ENCODE measurements at places on chromosomes 16 and 17.

- DNase-seq, result peak; percentile 53
Measured at GRCh38 chr17:57466017-57466471, 209.7 kb downstream of the MSI2 start.

DNA sequence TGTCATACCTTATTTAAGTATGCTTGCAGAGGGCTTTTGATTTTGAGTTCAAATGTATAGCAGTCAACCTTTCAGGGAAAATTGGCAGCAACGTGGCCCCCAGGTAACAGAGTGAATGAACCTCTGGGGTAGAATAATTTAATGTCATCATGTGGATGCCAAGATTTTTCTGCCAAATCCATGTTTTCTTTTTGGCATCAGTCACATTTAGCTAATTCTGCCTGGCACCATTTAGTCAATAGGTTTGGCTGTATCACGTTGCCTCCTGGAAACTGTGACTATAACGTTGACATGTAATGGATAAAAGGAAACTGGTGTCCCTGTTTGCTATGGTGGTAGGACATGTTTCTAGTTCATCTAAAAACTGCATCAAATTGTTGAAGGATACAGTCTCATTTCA is 115.5 kb downstream of the HS3ST2 start:
- no peak for DNase-seq

GRCh38 chr16:85931596-85932402 is 32.8 kb downstream of the IRF8 start:
- DNase-seq, result no peak

GRCh38 chr16:83733301-83733700 is 74.5 kb upstream of the HSBP1 start:
- DNase-seq, result no peak

DNA sequence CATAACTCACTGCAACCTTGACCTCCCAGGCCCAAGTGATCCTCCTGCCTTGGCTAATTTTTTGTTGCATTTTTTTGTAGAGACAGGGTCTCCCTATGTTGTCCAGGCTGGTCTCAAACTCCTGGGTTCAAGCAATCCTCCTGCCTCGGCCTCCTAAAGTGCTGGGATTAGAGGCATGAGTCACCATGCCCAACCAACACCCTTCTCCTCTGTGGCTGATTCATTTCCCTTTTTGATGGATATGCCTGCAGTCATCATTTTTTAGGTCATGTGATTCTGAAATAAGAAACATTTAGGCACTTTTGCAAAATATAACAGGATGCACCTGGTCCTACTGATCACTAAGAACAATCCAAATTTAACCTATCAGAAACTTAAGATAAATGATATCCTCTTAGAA is 44.0 kb upstream of the YPEL2 start:
- no peak for DNase-seq

DNA sequence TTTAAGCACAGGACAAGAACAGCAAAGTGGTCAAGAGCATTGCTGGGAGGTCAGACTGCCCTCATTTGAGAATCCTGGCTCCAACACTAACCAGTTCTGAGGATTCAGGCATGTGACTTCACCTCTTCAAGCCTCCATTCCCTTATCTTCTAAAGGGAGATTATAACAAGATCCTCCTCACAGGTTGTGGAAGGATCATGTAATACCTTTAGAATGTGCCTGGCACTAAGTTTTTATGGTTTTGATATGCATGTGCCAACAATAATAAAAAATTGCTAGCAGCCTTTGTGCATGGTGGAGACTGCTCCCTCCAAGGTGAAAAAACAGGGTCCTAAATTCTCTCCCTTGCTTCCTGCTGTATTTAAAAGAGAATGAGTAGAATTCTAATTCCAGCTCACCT is 36.0 kb upstream of the ADAMTS18 start:
- DNase-seq, result no peak

- no peak for DNase-seq
Measured at GRCh38 chr16:48384520-48385252, 527 bp downstream of the SIAH1 start.

- DNase-seq, result no peak
Measured at GRCh38 chr17:40602445-40603443, 37.5 kb upstream of the CCR7 start.

- no peak for DNase-seq
Measured at GRCh38 chr17:50339381-50339780, 6.5 kb upstream of the XYLT2 start.

DNA sequence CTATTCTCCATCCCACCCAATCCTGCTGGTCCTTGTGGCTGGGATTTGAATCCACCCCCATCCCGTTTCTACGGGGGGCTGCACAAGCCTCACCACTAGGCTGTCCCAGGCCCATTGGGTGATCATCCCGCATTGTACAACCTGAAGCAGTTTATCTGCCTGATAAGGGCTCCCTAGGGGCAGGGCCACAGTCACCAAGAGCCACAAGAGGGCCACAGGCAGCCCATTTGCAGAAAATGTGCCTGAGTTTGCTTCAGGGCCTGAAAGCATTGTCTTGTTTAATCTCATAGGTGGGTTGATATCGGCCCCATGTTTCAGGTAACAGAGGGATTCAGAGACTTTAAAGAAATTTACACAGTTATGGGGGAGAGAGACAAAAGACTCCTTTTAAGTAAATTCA is 245.0 kb downstream of the CPPED1 start:
- no peak for DNase-seq

DNA sequence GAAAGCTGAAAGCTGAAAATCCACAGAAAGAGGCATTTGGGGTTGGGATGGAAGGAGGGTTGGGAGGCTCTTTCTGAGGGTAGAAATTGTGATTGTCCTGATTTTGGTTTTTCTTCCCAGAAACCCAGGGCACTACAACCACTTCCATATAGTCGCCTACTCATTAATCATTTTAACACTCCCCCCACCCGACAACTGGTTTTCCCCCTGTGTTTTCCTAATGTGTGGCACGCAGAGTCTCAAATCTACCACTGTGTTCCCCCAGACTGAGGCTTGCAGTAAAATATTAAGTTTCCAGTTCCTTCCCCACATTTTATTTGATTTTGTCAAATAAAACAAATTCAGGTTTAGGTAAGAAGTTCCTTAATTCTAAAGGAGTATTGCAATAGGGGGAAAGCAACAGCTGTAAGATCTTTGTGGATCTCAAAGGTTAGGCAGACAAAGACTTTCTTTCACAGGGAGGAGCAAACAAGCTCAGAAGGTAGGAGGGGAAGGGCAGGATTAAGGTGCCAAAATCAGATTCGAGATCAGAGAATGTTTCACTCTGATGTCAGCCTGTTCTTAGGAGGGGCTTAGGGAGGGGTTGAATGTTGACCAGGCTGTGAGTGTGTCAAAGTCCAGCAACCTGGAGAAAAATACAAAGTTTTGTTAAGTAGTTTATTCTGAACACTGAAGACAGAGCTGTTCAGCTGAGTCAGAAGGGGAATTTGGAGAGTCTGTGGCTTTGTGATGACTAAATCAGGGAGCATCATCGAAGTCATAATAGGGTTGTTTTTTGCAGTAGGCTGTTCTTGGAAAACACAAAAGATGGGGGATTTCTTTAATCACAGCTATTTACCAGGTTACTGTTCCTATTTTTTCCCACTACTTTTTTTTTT is 3.6 kb downstream of the ZNF267 start:
- DNase-seq, result no peak

- peak; percentile 96 for DNase-seq
Measured at GRCh38 chr17:76540381-76541300, 797 bp downstream of the PRCD start.

DNA sequence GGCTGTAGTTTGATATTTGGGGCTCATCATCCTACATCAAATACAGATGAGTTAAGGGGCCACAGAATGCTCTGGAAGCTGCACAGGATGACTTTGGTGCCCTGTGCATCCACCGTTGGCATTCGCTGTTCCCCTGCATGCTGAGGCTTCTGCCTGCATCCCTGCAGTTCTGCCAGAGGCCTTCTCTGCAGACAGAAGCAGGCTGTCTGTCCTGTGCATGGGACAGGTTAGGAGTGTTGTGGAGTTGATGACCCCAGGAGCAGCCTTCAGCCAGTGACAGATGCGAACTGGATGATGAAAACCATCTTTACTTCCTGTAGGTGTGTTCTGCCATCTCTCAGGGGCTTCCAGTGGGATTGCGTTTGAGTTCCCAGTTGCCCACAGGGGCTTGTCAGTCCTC is 13.6 kb upstream of the TNS4 start:
- DNase-seq, result no peak

- peak; percentile 97 for DNase-seq
Measured at GRCh38 chr17:2700491-2701141, 10.9 kb downstream of the CLUH start.

- no peak for DNase-seq
Measured at GRCh38 chr16:11717811-11718210, 24.8 kb downstream of the TXNDC11 start.

- no peak for DNase-seq
Measured at GRCh38 chr17:29855686-29856085, 74.3 kb downstream of the SSH2 start.

DNA sequence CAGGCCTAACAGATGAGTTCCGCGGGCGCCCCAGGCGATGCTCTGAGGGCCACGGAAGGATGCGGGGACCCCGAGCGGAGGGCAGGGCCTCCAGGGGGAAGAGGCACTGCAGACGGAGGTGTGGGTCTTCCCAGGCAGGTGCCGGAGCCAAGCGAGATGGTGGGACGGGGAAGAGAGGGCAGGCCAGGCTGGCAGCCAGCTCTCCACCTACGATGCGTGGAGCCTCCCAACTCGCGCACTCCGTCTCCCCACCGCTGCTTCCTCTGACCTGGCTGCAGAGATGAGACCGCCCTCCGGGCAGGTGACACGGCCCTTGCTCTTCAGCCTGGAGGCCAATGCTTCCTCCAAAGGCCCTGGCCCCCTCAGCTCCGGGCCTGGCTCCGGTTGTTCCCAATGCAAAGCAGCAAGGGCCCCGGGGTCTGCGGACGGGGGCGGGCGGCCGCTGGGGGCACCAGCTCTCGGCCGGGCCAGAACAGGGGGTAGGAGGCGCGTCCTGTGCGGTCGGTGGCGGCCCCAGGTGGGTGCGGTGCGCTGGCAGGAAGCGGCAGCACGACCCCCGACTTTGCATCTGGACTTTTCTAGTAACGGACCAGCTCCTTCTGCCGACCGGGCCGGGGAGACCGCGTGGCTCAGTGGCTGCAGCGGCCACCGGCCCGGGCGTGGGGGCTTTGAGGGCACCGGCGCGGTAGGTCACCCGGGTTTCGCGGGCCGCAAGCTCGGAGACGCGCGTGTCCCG is 1.5 kb upstream of the SOX8 start:
- DNase-seq, result no peak

DNA sequence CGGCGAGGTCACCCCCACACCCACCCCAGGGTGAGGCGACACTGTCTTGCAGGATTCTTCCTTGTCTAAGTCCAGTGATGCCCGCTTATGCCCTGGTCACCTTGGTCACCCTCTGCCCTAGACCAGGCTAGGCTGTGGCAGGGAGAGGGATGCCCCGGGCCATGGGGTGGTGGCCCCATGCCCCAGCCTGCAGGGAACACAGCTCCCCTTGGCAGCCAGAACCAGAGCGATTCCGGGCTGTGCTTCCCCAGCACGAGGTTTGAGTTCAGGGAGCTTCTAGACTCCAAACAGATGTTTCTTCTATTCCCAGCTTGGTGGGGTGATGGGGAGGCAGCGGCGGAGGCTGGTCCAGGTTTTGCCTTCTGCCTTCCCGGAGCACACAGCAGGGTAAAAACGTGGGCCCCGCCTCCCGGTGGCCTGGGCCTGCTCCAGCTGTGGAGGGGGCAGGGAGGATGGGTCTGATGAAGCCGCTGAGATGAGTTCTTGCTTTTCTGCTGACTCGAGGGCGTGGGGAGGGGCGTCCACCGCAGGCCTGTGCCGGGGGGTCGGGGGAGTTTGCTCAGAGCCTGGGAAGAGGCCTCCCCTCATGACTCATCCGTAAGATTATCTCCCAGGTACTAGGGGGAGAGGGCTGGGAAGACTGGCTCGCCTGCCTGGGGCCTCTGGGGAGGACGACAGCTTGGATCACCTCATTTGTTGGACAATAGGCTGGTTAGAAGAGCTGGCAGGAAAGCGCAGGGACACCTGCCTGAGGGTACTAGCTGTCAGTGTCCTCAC is 15.4 kb downstream of the SMTNL2 start:
- peak; percentile 46 for DNase-seq

GRCh38 chr16:50836121-50836621 is 94.3 kb downstream of the CYLD start:
- no peak for DNase-seq
